ENCODE measurements at places on chromosomes 6 and 20. TPM values are rescaled to one million over a fixed set of nuclear protein-coding genes. Genes with fewer than 3 reads are reported as not detected.

- DNase-seq, result no peak
Observed at GRCh38 chr20:24670981-24671380, 201.6 kb downstream of the SYNDIG1 start.

- no peak for DNase-seq
Observed at GRCh38 chr6:118652051-118652615, 742 bp upstream of the CEP85L start.

GRCh38 chr6:117601811-117602150 lies 530 bp downstream of the GOPC start:
- no peak for DNase-seq

DNA sequence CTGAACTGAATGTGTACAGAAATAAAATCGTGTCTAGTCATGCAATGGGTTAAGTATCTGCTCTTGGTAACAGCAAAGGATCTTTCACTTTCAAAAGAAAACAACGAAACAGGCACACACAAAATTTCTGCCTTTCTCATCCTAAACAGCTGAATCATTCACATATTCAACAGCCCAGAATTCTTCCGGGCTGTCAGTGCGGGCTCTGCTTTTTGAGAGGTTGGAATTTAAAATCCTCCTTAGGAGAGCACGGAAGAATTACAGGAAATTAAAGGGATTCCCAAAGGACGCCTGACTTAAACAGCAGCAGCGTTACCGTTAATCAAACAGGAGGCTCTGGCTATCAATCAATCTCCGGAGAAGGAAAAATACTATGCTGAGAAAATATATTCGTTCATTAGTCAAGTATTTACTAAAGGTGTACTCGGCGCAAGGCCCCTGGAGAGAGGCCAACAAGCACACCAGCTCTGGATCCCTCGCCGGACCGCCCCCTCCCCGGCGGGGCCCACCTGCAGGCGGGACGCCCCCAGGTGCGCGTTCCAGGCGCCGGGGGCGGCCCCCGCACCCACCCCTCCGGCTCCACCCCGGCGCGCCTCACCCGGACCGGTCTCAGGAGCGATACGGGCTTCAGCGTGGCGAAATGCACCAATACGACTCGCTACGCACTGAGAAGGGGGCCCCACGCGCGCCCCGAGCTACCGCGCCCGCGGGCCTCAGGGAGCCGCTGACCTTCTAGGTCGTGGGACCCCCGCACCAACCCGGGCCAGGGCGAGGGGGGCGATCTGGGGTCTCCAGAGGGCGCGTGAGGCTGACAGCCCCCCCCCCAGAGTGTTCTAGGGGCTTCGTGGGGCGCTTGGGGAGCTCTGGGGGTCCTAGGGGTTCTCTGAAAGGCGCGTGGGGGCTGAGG lies 1.0 kb downstream of the NAPB start:
- DNase-seq, result no peak

- DNase-seq, result no peak
Observed at GRCh38 chr6:139235661-139236060, 56.1 kb downstream of the TXLNB start.

GRCh38 chr6:80186082-80186481 lies 79.6 kb downstream of the BCKDHB start:
- DNase-seq, result no peak

GRCh38 chr20:17533396-17533795 lies 2.2 kb upstream of the BFSP1 start:
- no peak for DNase-seq

DNA sequence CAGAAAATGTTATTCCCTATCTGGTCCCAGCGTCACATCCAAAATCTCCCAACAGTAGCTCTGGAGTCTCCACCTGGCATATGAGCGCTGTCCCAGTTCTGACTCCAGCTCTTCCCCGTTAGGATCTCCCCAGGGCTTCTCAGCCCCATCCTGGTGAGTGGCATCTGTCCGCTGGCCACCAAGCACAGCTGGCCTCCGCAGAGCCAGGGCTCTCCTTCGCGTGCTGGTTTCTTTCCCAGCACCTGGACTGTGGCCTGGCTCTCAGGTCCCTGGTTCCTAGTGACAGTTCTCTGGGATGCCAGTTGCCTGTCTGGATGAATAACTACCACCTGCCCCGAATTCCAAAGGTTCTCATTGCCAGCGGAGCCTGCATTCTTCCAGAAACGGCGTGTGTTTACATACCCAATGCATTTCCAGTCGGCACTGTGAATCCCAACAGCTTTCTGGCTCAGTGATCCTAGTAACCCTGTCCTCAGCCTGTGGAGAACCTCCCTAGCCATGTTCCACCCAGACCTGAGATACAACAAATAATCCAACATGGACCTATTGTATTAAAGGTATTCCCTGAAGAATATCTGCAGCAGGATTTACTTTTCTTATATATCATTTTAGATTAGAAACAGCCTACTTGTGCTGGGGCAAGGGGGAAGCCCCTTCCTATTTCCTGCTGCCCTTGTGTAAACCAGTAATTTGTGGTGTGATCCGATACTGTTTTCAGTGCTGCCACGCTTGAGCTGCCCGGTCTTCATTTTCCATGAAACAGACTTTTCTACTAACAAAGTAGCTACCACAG lies 69.9 kb upstream of the PDE10A start:
- no peak for DNase-seq

- DNase-seq, result no peak
Observed at GRCh38 chr6:141110481-141110880, 1022.2 kb upstream of the GJE1 start.

DNA sequence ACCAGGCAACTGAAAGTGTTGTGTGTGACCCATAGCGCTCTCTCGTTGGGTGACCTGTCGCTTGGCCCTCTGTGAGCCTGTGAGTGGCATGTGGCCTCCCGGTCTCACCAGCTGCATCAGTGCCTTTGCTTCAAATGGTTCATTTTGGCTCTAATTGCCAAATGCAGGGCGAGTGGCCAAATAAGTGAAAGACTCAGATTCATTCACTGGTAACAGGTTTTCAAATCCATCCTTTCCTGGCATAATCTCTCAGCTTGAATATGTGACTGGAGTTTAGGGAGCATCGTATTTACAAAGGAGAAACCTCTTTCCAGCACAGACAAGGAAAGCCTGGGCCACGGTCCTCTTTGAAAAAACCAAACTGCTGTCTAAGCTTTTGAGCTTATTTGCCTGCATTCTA lies 321.6 kb upstream of the QKI start:
- DNase-seq, result no peak

SCRT2 gene
- not detected for total RNA-seq

KCNK5 gene
- 4.8 TPM for total RNA-seq

LY6G6F gene
- total RNA-seq, result not detected

Measured in omental fat pad (tissue), 4 donors.